ENCODE measurements at places on chromosomes 6 and 20.

DNA sequence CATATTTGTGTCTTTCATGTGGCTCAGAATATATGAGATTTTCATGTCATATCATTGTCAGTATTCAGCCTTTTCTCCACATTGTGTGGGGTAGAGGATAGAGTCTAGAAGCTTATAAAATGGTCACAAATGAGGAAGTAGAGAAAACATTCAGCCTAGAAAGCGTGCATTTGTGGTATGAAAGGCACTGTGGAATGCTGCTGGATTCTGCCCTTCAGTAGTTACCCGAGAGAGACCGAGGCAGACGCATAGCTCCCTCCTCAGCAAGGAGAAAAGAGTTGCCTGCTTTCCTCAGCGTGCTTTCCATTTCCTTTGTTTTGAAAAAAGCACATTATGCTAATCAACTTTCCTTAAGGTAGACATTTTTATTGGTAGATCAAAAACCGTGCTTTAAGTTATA lies 28.7 kb downstream of the MYB start:
- DNase-seq, result no peak

GRCh38 chr6:108118359-108118724 lies 43.8 kb upstream of the OSTM1 start:
- DNase-seq, result no peak

DNA sequence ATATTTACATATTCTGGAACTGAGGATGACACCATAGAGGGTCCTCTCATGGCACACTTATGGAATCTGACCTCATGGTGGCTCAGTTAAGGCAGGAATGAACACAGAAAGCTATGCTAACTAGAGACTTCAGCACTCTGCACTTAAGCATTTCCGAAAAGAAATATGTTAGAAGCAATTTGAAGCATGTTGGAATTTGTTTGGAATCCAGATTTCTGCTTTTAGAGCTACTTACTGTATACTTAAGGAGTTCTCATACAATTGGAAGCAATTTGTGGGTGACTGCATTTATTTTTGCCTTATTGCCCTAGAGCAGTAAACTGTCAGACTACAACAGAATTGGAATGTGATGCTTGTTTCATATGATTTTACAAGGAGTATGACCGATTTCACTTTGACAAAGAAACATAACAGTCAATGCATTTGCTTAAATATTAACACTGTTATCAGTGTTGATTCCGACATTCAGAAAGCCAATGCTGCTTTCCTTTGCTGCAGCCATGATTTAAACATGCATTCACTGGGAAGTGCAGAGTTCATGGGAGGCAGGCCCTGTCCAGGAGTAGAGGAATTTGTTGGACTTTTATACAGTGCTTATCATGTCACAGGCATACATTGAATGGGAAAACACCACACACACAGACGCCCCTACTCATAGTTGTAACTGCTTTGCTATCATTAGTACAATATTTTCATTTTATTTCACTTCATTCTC lies 244.4 kb downstream of the SAMD5 start:
- no peak for DNase-seq

- no peak for DNase-seq
Measured at GRCh38 chr6:74280130-74280692, 584.2 kb downstream of the CD109 start.

GRCh38 chr6:2460216-2460745 lies 214.9 kb upstream of the GMDS start:
- no peak for DNase-seq

DNA sequence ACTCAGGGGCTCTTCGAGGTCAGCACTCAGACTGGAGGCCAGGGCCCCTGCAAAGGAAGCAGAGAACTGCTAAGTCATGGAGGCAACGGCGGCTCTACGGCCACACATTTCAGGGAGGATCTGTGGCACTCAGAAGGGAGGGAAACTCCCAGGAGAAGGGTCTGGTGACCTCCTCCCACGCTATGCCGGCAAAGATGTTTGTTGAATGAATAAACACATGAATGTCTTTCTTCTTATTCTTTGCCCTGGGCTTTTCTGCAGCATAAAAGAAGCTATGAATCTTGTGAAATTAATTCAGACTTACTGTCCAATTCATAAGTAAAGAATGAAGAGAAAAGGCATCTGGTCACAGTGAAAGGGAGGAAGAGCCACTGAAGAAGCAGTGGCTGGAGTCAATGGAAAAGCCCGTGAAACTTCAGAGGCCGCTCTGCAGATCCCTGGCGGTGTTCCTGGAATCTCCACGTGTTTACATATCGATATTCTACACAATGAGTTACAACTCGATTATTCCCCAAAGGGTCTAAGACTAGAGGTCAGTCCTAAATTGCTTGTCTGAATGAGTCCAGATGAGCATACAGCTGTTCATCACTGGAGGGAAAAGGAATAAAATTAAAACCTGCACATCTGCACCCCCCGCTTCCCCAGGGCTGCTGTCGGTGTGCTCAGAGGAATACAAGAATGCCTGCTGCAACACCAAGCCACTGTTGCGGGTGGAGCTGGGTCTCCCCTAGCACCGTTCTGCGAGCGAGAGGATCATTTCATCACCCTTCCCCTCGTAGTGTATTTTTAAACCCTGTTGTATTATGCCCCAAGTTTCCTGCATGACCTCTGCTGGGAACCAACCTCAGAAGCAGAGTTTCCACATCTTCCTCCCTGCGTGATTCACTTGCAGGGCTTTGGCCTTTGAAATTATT lies 25.6 kb downstream of the INSM1 start:
- DNase-seq, result peak; percentile 27

GRCh38 chr6:144055121-144055931 lies 40.0 kb downstream of the SF3B5 start:
- no peak for DNase-seq

GRCh38 chr6:133214267-133214666 lies 26.9 kb upstream of the EYA4 start:
- DNase-seq, result no peak

DNA sequence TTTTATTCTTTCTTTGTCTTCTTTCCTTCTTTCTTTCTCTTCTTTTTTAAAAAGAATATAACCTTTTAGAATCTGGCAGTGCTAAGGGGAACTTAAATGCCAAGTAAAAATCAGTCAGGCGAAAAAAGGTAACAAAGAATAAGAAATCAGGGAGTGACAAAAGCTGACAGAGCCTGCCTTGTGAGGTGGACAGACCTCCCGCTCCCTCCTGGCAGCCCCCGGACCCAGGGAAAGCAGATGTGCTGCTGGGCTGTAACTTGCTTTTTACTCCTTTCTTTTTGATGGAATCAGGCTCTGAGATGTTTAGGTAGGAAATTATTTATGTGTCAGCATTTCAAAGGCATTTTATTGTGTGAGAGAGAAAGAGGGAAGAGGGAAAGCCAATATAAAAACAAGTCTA lies 95.5 kb upstream of the TRAF3IP2 start:
- no peak for DNase-seq
